Melanocyte of skin (primary cell): ENCODE measurements at places on chromosomes 3 and 15. TPM values are rescaled to one million over a fixed set of nuclear protein-coding genes. Genes with fewer than 3 reads are reported as not detected.

SLC12A1 gene
- under 0.01 TPM in 1 of 2 replicates, not detected in the other for total RNA-seq

FRMD4B gene
- total RNA-seq = 51.3 and 55.5 TPM in 2 replicates

CHMP2B gene
- total RNA-seq = 31.3 and 40.7 TPM in 2 replicates

PLS1 gene
- total RNA-seq = 1.8 and 2.8 TPM in 2 replicates

THAP10 gene
- total RNA-seq = 2.9 and 3.7 TPM in 2 replicates

HES1 gene
- total RNA-seq = 27.0 and 28.2 TPM in 2 replicates

PPP1R14D gene
- not detected in 2 replicates for total RNA-seq

RUBCN gene
- 33.4 and 45.4 TPM in 2 replicates for total RNA-seq

CLSTN2 gene
- under 0.01 and 0.15 TPM in 2 replicates for total RNA-seq

CHRM5 gene
- total RNA-seq = not detected in 2 replicates

C3orf49 gene
- not detected in 2 replicates for total RNA-seq

AGBL1 gene
- 0.69 and 0.73 TPM in 2 replicates for total RNA-seq

LRTM1 gene
- total RNA-seq = not detected in 2 replicates

IGSF11 gene
- 104 and 133 TPM in 2 replicates for total RNA-seq

SPRED1 gene
- 51.6 and 64.5 TPM in 2 replicates for total RNA-seq

CFAP161 gene
- under 0.01 and 0.69 TPM in 2 replicates for total RNA-seq

BCL2A1 gene
- total RNA-seq = 155 and 170 TPM in 2 replicates

CISH gene
- 0.67 and 1.1 TPM in 2 replicates for total RNA-seq

TLR9 gene
- not detected in 2 replicates for total RNA-seq

DAZL gene
- total RNA-seq = not detected in 2 replicates

KLHL40 gene
- not detected in 2 replicates for total RNA-seq

CNTN6 gene
- not detected in 2 replicates for total RNA-seq

PLA2G4D gene
- not detected in 2 replicates for total RNA-seq

HRH1 gene
- under 0.01 and 0.34 TPM in 2 replicates for total RNA-seq

APOD gene
- 162 and 286 TPM in 2 replicates for total RNA-seq

WNT7A gene
- total RNA-seq = not detected in 2 replicates

EIF1B gene
- 17.0 and 21.3 TPM in 2 replicates for total RNA-seq

CLDN16 gene
- total RNA-seq = under 0.01 TPM in 1 of 2 replicates, not detected in the other

KCNH8 gene
- 0.69 and 0.73 TPM in 2 replicates for total RNA-seq

TOPAZ1 gene
- not detected in 2 replicates for total RNA-seq

BFSP2 gene
- 0.36 and 0.69 TPM in 2 replicates for total RNA-seq

HIGD2B gene
- under 0.01 and 0.36 TPM in 2 replicates for total RNA-seq

WDR49 gene
- total RNA-seq = 0.31 TPM in 1 of 2 replicates, not detected in the other

RPL39L gene
- total RNA-seq = 16.0 and 25.5 TPM in 2 replicates
